GM12864 (cell line): ENCODE measurements at places on chromosomes 7 and 10.

- no peak for DNase-seq
Observed at GRCh38 chr7:30846378-30846777, 65.3 kb upstream of the AQP1 start.

- no peak for DNase-seq
Observed at GRCh38 chr7:128841171-128841690, 11.0 kb downstream of the FLNC start.

DNA sequence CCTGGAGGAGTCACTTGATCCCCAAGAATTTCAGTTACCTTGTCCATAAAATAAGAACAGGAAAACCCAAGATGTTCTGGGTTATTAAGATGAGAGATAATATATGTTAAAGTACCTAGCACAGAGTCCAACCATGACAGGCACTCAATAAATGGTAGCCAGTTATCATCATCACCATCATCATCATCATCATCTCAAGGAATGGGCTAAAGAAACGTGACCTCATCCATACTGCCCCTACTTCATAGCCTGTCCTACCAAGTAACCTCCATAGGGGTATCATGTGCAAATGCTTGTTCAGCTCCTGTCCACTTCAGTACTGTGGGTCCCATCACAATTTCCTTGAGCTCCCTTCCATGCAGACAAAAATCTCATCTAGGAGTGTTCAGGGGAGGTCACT is 14.4 kb downstream of the FGFR2 start:
- no peak for DNase-seq

- no peak for DNase-seq
Observed at GRCh38 chr7:47478926-47479711, 102.8 kb downstream of the TNS3 start.

DNA sequence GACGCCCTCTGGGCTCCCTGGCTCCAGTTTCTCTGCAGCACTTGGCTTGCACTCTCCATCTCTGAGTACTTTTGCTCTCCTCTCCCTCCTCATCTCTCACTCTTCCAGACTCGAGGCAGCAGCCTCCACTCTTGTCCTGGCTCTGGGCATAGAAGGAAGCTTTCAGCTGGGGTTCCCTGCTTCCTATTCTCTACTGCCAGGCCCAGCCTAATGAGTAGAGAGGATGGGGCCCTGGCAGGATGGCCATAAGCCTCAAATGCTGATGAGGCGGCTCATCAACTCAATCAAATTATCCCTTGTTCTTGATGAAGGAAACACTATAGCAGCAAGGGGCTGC is 55.8 kb downstream of the NEURL1 start:
- DNase-seq = no peak

GRCh38 chr10:17683541-17683940 is 39.6 kb downstream of the STAM start:
- DNase-seq = no peak
